ENCODE measurements at places on chromosomes 16 and 17.

- DNase-seq: no peak
These were observed 1.9 kb downstream of the FOXL1 start for GRCh38 chr16:86580063-86580790.

DNA sequence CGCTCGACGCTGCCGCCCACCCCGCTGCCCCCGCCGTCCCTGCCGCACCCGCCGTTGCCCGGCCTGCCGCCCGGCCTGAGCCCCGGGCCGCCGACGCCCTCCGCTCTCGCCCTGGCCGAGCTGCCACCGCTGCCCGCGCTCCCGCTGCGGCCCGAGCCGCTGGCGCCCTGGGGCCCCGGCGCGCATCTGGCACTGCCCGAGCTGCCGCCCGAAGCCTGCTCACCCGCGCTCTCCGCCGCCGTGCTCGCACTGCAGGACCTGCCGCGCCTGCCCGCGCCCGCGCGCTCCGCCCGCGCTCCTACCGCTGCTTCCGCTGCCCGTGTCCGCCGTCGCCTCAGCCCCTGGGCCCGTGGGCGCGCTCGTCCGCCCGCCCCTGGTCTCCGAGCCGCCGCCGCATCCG, 8.4 kb upstream of the CLDN9 start:
- no peak for DNase-seq

GRCh38 chr17:72125226-72125651, 4.4 kb downstream of the SOX9 start:
- no peak for DNase-seq

DNA sequence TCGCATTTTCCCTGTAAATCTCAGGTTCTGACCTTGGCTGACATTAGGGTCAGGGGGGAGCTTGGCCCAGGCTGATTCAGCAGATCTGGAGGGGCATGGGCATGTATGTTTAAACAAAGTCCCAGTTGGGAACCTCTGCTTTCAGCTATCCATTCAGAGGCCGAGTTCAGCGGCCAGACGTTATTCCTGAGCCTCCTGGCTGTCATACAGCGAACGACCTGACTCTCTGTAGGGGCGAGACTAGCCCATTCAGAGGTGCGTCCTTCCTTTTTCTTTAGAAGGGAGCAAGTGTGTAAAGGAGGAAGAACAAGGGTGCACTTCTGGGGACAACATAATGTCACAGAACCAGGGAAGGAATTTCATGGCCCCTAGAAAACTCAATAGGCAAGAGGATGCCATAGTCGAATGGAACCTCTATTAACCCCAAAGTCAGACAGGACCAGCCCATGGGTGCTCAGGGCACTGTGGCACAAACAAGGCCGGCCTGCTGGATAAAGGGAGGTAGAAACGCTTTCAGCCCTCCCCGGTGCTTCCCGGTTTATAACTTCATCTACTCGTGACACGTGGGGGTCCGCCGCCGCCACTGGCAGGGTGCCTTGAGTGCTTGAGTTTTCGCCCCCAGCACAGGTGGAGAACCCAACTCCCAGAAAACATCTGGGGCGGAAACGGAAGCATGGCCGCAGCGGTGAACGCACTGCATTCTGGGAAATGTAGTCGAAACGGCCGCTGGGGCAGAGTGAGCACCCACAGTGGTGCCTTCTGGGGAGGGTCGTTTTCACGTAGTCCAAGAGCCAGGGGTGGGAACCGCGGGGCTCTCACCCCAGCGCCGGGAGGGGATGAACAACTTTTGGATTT, 33.2 kb upstream of the PLCG2 start:
- DNase-seq: peak; percentile 69

DNA sequence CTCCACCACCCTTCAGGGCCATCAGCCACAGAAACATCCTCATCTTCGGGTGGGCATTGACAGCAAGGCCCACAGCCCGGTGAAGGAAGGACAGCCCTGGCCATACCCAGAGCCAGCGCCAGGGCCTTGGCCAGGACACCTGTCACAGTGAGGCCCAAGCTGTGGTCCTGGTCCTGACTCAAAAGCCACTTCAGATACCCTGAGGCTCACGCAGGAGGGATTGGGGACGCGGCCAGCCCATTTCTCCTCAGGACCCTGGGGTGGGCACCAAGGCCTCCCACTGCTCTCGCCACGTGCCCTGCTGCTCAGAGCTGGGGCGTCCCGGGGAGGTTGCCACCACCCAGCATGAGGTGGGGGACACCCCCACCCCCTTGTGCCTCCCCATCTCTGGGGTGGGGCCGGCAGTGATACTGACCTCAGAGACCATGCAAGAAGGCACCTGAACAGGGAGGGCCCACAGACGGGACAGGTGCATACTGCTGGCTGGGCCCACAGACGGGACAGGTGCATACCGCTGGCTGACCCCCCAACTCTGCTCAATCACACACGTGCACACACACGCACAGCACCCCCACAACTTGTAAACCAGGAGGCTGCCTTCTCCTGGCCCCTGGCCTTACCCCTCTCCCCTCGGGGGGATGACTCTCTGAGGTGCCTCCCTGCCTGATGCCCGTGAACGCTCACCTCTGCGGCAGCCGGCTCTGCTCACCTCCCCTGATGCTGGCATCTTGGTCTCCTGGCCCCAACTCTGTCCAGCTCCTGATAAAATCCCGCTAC, 14.2 kb downstream of the SLC7A5 start:
- DNase-seq: no peak

DNA sequence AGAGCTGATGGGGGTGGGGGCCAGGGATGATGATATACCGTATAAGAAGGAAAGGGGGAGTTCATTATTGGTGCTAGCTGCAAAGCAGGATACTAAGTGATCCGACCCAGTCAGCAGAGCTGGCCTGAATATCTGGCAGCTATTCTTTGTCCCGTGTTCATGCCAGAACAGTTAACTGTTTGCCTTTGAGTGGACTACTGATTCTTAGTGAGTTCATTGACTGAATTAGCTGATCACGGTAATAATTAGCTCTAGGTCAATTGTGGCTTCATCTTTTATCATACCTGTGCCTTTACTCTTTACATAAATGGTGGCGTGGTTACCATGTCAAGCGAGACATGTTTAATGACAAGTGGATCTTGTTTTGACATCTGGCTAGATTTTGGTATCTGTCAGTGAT, 5.3 kb downstream of the KPNB1 start:
- DNase-seq: no peak

DNA sequence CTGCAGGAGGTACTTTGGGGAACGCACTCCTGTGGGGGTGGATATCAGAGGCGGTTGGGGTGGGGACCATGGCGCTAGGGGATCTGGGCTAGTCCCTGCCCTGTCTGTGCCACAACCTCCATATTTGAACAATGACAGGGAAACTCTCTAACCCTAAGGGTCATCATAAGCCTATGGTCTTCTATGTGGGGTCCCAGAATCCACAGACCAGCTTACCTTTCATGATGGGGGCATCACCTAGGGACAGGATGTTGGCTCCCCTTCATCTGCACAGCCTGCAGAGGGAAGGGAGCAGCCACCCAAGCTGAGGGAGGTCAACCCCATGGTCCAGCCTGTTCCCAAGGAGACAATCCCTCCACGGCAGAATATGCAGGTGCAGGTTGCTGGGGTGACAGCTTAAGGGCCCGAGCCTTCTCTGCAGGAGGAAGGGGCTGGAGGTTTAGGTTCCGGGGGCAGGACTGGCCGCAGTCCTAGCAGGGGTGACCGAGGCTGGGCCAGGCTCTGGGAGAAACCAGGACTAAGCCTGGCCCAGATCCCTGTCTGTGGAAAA, 1.7 kb downstream of the ORAI3 start:
- DNase-seq: no peak

DNA sequence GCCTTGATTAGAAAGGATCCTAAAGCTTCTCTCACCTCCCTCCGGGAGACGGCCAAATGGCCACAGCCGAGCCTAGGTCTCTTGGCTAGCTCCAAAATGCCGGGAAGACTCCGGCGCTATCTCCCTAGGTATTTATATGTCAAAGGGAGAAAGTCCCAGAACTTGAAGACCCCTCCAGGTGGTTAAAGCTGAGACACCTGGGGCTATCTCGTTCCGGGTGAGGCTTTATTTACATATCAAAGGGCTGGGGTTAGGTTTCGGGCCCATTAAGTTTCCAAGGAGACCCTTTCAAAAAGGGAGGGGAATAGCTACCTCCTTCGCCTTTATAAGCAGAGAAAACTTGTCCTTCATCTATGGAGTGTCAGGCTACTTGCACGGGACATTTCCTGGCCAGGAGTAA, 70.9 kb upstream of the KIFC3 start:
- DNase-seq: no peak

DNA sequence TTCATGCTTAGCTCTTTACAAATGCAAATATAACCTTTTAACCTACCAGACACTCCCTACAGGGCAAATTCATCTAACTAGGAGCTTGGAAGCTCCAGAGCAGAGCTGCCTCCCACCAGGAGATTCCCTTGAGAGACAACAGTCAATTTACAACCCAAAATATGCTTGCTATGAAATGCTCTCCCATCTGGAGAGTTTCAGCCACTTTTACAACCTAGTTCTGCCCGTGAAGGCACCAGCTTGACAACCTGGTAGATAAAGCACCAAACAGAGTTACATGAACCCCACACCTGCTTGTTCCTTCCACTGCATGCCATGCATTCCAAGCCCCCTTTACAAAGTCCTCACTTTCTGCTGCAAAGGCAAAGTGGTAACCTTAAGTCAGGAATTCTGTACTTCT, 215.3 kb upstream of the KIF2B start:
- DNase-seq: no peak

DNA sequence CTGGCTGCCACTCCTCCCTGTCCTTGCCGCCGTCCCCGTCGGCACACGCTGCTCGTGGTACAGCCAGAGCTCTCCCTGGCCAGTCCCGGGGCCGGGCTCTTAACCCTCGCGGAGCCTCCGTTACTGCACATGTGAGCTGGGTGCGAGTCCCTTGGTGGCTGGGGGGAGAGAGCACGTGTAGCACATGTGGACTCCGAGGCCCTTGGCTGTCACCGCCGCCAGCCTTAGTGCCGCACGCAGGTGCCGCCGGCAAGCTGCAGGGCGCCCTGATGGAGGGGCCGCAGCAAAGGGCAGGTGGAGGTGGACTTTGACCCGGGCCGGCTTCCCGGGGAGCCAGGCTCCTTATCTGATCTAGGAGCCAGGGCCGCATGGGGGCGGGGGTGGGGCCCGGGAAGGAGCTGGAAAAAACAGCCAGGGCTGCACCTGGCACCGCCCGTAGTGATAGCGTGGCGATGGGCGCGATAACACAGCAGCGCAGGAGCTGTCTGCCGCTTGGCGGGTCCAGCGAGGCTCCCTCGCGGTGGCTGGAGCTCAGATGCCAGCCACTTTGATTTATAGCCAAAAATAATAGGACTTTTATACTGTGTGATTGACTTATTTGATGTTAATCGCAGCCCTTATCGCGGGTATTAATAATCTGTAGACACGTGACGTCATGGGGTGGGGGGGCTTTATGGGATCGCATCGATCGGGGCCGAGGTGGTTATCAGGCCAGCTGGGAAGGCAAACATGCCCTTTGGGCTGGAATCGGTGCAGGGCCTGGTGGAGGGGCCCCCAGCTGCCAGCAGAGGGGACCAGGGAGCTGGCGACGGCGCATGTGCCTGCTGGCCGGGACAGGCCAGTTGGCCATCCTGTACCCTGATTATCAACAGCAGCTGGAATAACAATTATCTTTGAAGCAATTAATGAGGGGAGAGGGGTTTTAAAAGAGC, 35.1 kb downstream of the ZFPM1 start:
- no peak for DNase-seq

DNA sequence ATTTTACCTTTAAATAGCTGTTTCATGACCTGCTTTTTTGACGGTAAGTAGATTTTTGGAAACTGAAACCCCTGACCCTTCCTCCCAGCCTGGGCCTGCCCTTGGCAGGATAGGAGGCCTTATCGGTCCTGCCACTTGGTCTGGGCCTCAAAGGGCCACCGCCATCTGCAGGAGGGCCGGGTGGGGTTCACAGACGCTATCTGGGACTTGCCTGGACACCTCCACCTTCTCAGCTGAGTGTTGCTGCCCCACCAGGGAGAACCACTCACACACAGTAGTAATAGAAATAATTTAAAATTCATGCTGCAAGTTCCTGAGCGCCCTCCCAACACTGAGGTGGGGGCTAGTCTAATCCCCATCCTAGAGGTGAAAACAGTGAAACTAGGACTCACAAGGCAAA, 4.6 kb upstream of the NPRL3 start:
- DNase-seq: no peak

- DNase-seq: no peak
These were observed 3.7 kb upstream of the ERN1 start for GRCh38 chr17:64133546-64134215.

DNA sequence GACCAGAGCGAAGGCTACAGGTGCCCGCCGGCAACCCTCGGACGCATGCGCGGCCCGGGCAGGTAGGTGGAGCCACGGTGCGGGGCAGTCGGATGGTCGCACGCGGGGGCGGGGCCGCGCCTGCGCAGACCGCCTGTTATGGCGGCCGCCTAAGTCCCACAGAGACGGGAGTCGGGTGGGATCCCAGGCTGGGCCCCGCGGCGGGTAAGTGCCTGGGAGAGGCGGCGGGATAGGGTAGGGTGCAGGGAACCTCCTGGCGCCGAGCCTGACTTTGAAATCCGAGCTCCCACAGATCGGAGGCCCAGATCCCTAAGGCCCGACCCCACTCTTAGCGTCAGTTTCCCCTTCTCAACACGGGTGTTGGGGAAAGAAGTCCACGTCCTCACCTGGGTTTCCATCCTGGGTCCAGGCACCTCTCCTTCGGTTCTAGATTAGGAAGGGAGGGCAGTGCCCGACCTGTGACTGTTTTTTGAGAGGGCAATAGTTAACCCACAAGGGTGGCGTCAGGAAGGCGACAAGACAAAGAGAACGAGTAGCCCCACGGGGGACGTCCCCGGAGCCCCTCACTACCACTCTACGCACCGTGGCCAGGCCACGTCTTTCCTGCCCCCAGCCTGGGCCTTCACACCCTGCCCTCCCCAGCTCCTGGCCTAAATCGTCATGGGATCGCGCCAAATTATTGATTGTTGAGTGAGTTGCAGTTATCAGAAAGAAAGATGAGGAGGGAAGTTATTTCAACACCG, at the start of gene METTL22:
Gene METTL22 (plus strand): TSS at position 127 of the 743 bp plus-strand sequence. CDS start 3,968 bp downstream, outside the sequence.
- DNase-seq: peak; percentile 97

DNA sequence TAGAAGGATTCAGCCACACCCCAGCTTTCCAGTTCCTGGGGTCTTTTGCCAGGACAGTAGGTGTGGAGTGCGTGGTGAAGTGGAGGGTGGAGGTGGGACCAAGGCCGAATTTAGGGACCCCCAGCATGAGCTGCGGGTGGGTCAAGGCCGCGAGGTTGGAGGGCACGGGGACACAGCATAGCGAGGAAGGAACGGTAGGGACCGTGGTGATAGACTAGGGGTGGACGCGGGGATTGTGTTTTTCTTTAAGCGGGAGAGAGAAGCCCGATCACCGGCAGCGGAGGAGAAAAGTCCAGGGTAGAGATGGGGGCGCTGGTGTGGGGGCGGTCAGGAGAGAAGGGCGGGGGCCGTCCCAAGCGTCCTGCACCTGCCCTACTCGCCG, 261 bp upstream of the B4GALNT2 start:
- DNase-seq: no peak

All from stimulated activated CD4-positive, alpha-beta T cell treated with anti-CD3 and anti-CD28 coated beads, Interleukin-4, amount 100 ng/mL, for 4 hours (primary cell).